ENCODE measurements at places on chromosomes 5 and 9. TPM values are rescaled to one million over a fixed set of nuclear protein-coding genes. Genes with fewer than 3 reads are reported as not detected.
A peak's percentile ranks its signal among the peaks of the same experiment; 100 is the strongest.

ERCC8 gene
- 14.4 TPM for total RNA-seq

SPATA31D4 gene
- total RNA-seq: not detected

PCDHAC1 gene
- 0.51 TPM for total RNA-seq

BTNL3 gene
- not detected for total RNA-seq

DNA sequence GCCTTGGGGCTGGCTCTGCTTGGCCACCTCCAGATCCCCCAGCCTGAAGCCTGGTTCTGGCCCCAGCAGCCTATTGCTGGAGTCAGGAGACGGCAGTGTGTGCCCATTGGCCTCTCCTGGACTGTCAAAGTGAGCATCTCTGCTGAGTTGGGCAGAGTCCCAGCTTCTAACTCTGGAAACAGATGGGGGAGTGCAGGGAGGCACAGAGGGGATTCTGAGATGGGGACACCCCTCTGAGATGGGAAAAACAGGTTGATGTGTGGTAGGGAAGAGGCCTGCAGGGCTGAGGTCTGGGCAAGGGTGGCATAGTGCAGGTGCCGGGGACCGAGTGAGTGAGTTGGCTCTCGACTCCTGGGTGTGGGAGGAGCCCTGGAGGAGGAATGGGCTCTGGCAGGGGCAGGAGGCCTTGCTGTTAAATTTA lies 27.5 kb downstream of the PHF2 start:
- no peak for DNase-seq

GRCh38 chr9:71665247-71665646 lies 103.1 kb downstream of the CEMIP2 start:
- peak; percentile 15 for DNase-seq

DNA sequence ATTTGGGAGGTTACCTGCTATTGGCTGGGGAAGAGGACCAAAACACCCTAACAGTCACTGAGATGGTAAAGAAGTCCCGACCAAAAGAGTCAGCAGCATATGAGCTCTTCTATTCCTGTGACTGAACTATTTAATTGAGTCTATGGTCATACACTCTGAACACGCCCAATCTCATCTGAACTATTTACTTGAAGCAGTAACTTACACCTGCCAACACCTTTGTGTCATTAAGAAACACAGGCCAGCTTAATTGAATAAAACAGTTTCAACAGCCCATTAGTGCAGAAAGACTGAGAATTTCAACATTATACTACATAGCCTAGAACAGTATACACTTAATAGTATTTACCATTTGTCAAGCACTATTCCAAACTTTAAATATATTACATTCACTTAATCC lies 47.8 kb downstream of the NR6A1 start:
- no peak for DNase-seq

- no peak for DNase-seq
Observed at GRCh38 chr9:105928416-105928815, 234.1 kb downstream of the TMEM38B start.

GRCh38 chr9:93307468-93308157 lies 123.7 kb downstream of the WNK2 start:
- DNase-seq: no peak

GRCh38 chr9:133658442-133659431 lies 22.6 kb downstream of the DBH start:
- DNase-seq: peak; percentile 8

DNA sequence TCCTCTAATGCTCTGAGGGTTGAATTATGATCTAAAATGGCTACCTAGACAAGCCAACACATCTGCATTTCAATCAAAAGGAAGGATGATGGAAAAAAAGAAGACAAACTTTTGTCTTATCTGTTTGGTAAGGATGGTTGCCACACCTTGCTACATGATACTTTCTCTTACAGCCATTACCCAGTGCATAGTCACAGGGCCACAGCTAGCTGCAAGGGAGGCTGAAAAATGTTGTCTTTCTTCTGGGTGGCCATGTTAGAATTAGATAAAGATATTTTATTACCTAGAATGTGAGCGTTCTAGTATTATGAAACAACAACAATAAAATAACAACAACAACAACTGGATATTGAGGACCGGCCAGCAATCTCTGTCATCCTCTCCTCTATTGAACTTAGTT lies 4.7 kb upstream of the AOPEP start:
- no peak for DNase-seq

- DNase-seq: no peak
Observed at GRCh38 chr5:86970361-86970760, 297.3 kb upstream of the RASA1 start.

DNA sequence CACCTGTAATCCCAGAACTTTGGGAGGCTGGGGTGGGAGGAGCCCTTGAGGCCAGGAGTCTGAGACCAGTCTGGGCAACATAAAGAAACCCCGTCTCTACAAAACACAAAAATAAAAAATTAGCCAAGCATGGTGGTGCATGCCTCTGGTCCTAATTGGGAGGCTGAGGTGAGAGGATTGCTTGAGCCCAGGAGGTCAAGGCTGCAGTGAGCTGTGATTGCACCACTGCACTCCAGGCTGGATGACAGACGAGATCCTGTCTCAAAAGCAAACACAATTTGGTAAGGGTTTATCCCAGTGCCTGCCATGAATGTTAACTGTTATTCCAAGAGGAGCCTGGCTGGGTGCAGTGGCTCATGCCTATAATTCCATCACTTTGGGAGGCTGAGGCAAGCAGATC lies 71.1 kb downstream of the LHX2 start:
- DNase-seq: no peak

GRCh38 chr5:61887271-61887670 lies 418.7 kb upstream of the KIF2A start:
- DNase-seq: no peak

- DNase-seq: no peak
Observed at GRCh38 chr9:96423322-96423984, 5.3 kb upstream of the ZNF367 start.

All from fibroblast of lung (primary cell).